Activated CD8-positive, alpha-beta memory T cell treated with anti-CD3 and anti-CD28 coated beads for 4 hours (primary cell): ENCODE measurements at places on chromosomes 16 and 17.
A peak's percentile ranks its signal among the peaks of the same experiment; 100 is the strongest.

DNA sequence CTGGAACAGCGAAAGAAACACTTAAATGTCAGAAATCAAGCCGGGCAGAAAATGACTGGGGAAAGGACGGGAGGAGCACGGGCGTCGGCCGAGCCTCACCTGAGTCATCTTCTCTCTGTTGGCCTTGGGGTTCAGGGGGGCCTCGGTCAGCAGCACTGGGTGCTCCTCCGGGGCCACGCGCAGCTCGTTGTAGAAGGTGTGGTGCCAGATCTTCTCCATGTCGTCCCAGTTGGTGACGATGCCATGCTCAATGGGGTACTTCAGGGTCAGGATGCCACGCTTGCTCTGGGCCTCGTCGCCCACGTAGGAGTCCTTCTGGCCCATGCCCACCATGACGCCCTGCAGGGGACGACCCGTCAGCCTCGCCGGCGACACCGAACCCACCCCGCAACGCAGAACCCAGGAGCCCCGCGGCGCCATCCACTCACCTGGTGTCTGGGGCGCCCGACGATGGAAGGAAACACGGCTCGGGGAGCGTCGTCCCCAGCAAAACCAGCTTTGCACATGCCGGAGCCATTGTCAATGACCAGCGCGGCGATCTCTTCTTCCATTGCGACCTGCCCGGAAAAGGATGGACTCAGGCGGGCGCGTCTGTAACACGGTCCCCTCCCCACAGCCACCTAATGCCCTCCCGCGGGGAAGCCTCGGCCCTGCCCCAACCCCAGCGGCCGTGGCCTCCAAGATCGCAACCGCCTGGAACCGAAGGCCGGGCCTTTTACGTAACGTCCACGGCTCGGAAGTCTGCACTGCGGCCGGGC is 616 bp downstream of the ACTG1 start:
- DNase-seq: peak; percentile 14

DNA sequence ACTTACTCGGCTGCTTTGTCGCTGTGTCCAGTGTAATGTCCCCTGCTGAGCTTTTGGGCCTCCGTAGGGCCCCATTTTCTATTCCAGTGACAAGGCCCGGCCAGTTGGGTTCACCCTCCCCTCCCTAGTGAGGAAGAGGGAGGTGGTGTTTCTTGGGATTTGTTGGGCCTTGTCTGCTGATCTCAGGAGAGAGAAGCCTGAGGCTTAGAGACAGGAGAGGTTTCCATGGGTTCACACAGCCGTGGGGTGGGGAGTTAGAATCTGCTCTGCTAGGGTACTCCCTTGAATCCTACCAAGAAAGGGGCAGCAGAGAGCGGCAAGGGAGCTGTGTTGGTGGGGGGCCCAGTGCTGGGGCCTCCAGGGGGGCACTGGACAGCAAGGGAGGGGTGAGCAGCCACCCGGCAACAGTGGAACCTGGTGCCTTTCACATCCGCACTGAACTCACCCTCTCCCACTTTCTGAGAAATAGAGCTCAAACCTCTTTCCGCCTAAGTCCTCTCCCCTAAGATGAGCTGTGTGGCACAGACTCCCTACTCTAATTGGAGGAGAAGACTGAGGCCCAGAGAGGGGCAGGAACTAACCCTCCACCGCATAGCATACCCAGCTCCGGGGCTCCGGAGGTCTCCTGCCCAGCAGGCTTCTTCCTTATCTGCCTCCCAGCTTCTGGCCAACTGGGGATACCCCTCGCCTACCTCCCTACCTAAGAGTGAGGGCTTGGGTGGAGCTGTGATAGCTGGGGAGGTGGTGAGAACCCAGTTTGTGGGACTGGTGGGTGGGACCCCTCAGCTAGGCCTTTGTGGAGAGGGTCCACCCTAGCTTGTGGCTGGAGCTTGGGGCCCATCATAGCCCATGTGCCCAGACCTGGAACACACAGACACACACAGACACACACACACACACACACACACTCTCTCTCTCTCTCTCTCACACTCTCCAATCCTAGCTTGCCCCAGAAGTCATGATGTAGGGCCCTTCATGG is 6.8 kb downstream of the TBKBP1 start:
- DNase-seq: no peak

GRCh38 chr16:84212631-84213030 is 21.7 kb downstream of the ADAD2 start:
- no peak for DNase-seq

DNA sequence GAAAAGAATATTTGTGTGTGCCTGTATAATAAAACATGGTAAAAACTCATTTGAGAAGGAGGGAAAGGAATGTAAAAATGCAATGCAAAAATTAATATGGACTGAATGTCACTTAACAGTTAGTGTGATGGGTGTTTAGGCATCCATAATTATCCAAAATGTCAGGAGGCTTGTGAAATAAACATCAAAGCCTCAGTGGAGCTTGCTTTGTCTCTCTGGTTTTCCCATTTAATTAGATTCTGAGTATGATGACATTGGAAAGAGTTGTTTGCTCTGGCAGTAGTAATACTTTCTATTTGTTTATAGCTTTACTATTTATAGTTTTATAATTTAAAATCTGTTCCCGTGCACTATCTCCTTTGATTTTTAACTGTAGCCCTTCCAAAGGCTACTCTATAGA is 51.9 kb downstream of the CNTNAP4 start:
- DNase-seq: no peak

GRCh38 chr16:17724242-17724898 is 253.6 kb upstream of the XYLT1 start:
- no peak for DNase-seq

DNA sequence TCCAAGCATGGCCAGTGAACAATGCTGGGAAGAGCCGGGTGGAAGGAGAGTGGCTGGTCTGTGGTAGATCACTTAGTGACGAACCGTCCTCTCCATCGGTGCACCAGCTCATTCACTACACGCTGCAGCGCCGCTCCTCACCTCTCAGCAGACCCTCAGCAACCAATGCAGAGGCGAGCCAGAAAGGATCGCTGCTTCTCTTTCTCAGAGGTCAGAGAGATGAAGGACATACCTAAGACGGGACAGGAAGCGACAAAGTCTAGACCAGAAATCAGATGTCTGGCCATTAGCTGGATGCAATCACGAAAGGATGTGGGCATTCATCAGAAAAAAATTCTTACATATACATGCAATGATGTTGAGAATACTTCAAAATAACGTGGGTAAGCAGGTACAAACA is 26.9 kb downstream of the NSMCE1 start:
- DNase-seq: no peak

GRCh38 chr17:17363638-17364337 is 60.6 kb downstream of the NT5M start:
- DNase-seq: no peak

- no peak for DNase-seq
Measured at GRCh38 chr17:50210240-50211225, 9.1 kb upstream of the COL1A1 start.

- no peak for DNase-seq
Measured at GRCh38 chr16:81519301-81520150, 74.9 kb downstream of the CMIP start.

DNA sequence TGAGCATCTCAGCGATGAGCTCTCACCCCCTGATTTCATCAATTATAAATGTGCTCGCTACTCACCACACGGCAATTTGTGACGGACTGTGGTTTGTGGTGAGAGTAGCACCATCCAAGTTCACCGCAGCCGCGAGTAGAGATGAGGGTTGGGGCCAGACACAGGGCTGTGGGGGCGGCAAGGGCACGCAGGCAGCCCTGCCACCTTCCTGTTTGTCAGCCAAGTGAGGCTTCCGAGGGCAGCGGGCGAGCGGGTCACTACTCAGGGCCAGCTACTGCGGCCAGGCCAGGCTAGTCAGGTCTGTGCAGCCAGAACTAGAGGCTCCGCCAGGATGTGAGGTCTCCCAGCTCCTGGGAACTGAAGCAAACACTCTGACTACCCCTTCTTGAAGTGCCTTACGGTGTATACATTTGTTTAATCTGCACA is 39.6 kb upstream of the MEOX1 start:
- peak; percentile 20 for DNase-seq

GRCh38 chr16:19001788-19002187 is 18.1 kb downstream of the TMC7 start:
- no peak for DNase-seq

GRCh38 chr16:57725554-57725953 is 10.0 kb upstream of the KATNB1 start:
- DNase-seq: no peak

GRCh38 chr16:70740914-70741782 is 55.3 kb upstream of the MTSS2 start:
- DNase-seq: no peak

DNA sequence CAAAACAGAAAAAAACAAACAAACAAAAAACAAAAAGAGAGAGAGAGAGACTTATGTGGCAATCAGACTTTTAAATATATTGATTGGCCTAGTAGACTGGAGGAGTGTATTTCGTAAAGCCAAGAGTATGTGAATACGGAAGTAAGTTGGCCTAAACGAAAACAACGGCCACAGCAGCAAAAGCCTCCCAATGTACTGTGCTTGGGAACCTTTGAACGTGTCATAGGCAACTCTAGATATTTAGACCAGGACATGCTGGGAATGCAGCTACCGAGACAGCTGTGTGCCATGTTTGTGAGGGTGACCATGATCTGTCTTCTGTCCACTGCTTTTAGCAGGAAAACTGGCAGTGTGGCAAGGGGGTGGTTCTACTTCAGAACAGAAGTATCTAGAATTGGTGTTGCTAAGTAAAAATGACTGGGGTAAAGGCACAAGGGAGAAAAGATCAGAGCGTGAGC is 7.4 kb downstream of the MAF start:
- no peak for DNase-seq

GRCh38 chr17:49717371-49717861 is 9.7 kb upstream of the SLC35B1 start:
- DNase-seq: no peak

- DNase-seq: no peak
Measured at GRCh38 chr16:82094942-82095540, 60.0 kb downstream of the HSD17B2 start.

- no peak for DNase-seq
Measured at GRCh38 chr16:65445313-65446260, 323.7 kb upstream of the CDH11 start.

DNA sequence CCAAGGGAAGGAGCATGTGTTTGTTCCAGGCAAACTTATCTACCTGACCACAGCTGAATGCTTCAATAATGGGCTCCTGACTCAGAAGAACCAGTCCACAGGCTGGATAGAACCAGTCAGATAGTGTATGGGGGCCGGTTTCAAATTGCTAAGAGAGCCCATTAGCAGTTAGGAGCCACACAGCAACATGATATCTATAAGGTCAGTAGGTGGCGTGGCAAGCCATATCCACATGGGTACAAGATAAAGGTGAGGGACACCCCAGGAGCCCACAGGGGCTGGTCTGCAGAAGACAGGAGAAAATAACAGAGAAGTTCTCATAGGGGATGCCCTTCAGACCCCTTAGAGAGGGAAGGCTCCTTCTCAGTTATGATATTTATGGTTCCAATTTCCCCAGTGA is 31.6 kb upstream of the CDRT15 start:
- DNase-seq: no peak

DNA sequence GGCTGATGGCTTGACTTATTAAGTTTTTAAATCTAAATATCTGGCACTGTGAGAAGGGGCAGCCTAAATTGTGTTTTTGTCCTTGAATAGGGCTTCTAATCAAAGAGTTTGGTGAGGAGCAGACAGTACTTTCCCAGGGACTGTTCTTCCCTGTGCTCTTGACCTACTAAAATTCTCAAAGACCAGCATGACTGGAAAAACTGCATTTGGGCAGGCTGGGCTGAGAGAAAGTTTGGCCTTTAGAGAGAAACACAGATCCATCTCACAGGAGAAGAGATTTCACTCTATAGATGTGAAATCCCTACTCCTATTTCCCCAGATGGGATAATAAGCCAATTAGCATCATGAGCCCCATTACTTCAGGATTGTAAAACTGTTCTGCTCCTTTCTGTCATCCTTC is 7.3 kb downstream of the PCTP start:
- no peak for DNase-seq

DNA sequence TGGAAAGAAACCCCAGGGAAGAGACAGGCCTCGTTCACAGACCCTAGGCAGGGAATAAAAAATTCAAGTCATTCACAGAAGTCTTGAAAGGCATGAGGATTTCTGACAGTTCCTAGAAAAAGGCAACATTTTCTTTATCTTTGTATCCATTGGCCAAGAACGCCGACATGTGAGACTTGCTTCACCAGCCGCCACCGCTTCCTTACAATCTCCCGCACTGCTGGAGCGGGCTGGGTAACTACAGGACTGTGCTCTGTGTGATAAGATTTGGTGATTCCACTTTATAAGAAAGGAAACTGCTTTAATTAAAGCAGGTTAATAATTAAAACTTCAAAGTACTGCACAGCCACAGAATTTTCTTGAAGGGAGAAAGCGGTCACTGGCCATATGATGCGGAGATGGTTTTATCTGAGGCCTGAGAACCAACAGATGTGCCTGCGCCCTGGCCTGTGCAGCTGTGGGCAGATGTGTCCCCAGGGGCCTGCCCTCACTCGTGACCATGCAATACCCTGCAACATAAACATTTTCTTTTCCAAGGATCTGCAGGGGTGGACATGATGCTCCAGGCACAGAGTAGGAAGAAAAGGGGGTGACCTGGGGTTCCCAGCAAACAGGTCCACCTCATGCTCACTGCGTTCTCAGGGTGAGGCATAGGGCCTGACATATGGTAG is 13.0 kb upstream of the LGALS3BP start:
- no peak for DNase-seq

- DNase-seq: no peak
Measured at GRCh38 chr16:57125376-57125775, 33.0 kb downstream of the CPNE2 start.

DNA sequence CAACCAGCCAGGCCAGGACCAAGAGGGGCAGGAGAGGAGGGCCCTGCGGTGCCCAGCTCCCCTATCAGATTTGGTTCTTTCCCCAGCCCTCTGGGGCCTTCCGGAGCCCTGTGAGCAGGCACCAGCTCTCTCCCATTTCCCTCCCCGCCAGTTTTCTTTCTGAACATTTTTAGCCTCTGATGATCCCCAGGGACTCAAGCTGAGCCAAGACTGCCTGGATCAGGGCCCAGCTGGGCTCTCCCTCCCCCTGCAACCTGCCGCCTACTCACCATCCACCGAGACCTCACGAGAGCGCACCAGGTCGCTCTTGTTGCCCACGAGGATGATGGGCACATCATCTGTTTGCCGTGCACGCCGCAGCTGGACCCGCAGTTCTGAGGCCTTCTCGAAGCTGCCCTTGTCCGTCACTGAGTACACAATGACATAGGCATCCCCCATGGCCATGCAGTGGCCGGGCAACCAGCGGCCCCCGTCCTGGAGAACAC is 2.0 kb downstream of the RRAD start:
- no peak for DNase-seq

- DNase-seq: no peak
Measured at GRCh38 chr17:68853036-68853435, 102.2 kb downstream of the ABCA8 start.

GRCh38 chr17:47164263-47164662 is 24.8 kb downstream of the CDC27 start:
- no peak for DNase-seq

- DNase-seq: peak; percentile 55
Measured at GRCh38 chr16:15642557-15643047, 352 bp downstream of the MARF1 start.
